ENCODE measurements at places on chromosomes 7 and 10.

DNA sequence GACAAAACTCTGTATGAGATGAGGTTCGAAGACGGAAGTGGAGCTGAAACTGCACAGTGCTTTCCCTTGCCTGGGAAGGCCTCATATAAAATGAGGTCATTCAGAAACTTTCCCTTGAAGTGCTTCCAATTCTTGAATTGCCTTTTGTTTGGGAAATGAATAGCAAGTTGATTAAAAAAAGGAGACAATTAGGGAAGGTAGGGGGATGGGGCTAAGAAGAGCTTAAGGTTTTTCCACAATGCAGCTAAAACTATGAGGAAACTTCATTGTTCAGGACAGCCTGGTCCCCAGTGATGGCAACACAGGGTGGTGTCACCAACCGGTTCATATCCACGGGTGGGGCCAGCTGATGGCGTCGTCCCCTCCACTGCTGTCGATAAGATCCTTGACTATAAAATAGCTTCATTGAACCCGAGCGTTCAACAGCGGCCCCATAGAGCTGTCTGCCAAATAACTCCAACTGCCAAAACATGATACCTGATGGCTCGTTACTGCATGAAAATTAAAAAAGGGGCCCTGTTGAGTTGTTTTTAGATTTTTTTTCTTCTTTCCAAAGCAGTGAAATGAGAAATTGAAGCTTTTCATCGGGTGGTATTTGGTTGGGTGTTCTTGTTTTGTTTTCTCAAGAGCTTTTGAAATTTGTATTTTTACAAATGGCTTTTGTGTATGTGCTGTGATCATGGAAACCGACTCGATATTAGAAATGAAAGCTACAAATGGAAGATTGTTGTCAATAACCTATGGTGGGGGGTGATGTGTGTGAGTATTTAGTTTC, 2.8 kb upstream of the CELF2 start:
- no peak for DNase-seq

- no peak for DNase-seq
Observed at GRCh38 chr10:8912108-8912507, 857.6 kb downstream of the GATA3 start.

- DNase-seq, result no peak
Observed at GRCh38 chr7:11346302-11346701, 372.6 kb downstream of the PHF14 start.

GRCh38 chr10:7665767-7666166, 999 bp downstream of the ITIH5 start:
- DNase-seq, result no peak

GRCh38 chr7:97430006-97430405, 301.9 kb upstream of the TAC1 start:
- no peak for DNase-seq

DNA sequence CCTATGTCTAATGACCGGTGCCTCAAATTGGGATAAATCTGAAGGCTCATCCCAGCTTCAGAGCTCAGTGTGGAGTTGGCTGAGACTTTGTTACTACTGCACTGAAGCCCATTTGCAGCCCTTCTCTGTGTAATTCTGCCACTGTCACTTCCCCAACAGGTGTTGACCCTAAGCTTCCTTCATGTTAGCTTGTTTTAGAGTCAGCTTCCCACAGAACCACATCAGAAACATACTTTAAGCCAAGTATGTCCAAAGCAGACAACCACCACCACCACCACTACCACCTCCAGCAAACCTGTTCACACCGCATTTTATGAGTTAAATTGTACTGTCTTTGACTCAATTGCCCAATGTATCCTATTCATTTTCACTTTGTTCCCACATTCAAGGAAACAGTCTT, 25.2 kb upstream of the GNAT3 start:
- no peak for DNase-seq

DNA sequence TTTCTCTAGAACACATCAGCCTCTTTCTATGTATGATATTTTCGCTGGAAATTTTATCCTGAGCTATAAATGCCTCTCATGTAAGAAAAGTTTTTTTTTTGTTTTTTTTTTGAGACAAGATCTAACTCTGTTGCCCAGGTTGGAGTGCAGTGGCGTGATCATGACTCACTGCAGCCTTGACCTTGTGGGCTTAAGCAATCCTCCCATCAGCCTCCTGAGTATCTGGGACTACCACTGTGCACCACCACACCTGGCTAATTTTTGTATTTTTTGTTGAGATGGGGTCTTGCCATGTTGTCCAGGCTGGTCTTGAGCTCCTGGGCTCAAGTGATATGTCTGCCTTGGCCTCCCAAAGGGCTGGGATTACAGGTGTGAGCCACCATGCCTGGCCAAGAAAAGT, 80.4 kb downstream of the ADK start:
- DNase-seq, result no peak

DNA sequence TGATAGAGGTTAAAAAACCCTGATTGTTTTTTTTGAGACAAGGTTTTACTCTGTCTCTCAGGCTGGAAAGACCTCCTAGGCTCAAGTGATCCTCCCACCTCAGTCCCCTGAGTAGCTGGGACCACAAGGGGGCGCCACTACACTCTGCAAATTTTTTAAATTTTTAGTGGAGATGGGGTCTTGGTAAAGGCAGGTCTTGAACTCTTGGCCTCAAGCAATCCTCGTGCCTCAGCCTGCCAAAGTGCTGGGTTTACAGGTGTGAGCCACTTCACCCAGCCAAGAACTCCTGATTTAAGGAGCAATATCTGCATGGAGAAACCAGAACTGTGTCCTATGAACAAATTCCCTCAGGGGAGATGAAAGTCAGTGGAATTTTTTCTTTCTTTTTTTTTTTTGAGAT, 7.3 kb upstream of the KLHDC10 start:
- no peak for DNase-seq
